ENCODE measurements at places on chromosomes 12 and 14.

GRCh38 chr14:63759456-63759855 lies 31.6 kb upstream of the SGPP1 start:
- peak; percentile 28 for DNase-seq

DNA sequence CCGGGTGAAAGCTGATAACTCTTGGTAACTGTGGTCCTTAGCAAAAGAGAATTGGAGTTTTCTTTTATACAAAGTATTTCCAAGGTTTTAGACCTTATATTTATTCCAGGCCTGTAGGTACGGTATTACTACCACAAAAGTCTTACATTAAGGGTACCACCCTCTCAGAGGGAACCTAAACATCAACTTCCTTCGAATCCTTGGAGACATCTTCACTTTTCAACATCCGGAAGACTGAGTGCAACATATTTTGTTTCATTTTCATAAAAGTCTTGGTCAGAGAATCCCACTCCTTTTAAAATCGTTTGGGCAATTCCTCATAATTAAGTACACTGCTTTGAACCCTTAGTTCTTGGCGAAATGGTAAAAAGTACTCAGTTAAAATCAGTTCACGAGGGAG lies 1.2 kb downstream of the CNOT2 start:
- DNase-seq, result no peak

DNA sequence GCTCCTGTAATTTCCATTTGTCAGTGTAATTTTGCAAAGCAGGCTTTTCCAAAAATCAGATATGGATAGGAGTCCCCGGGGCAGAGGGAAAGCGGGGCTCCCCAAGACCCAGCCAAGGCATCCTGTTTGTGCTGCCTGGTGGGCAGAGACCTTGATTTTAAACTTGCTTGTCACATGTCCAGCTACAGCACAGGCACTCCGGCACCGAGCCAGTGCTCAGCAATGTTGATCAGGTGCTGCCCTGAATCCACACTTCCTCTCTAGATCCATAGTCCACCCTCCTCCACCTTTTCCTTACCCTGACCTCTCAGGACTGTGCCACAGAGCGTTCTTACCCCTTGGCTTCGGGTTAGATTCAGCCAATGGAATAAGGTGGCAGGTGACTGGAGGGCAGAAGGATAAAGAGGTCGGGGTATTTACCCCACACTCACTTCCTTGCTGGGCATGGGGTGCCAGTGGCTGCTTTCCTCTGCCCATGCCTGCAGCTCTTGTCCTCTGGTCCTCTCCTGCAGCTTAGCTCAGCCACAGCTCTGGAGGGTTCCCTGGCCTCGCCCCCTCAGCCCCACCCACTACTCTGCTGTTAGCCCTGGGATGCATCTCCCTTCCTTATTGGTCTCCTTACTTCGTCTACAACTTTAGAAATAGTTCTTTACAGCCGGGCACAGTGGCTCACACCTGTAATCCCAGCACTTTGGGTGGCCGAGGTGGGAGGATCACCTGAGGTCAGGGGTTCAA lies 80.1 kb downstream of the IRF2BPL start:
- no peak for DNase-seq

DNA sequence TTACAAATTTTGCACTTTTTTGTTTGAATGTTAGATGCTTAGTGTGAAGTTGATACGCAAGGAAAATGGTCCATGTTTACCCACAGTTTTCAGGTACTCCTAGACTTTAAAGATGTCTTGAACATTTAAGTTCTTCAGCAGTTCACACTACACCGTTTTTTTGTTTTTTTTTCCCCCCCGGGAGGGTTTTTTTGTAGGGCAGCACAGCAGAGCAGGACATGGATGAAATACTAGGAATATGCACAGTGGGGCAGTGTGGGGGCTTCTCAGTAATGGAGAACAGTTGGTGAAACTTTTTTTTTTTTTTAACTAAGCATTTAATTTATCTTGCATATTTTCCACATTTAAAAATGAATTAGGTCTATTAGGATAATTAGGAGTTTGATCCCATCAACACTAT lies 4.9 kb downstream of the RAN start:
- no peak for DNase-seq

DNA sequence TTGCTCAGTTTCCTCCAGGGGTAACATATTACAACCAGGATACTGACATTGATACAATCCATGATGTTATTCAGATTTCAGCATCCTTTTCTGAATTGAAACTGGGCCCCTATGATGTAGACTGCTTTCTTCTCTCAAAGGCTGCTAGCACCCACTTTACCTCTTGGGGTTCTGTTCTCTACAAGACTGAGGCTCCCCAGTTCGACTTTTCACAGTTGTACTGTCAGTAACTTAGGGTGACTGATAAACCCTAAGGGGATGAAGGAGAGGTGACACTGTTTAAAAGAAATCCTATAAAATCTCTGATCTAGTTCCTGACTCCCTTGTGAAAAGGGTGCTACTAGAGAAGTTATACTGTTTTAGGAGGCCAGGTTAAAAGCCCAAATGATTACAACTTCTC lies 818 bp downstream of the VPS33A start:
- DNase-seq, result no peak

DNA sequence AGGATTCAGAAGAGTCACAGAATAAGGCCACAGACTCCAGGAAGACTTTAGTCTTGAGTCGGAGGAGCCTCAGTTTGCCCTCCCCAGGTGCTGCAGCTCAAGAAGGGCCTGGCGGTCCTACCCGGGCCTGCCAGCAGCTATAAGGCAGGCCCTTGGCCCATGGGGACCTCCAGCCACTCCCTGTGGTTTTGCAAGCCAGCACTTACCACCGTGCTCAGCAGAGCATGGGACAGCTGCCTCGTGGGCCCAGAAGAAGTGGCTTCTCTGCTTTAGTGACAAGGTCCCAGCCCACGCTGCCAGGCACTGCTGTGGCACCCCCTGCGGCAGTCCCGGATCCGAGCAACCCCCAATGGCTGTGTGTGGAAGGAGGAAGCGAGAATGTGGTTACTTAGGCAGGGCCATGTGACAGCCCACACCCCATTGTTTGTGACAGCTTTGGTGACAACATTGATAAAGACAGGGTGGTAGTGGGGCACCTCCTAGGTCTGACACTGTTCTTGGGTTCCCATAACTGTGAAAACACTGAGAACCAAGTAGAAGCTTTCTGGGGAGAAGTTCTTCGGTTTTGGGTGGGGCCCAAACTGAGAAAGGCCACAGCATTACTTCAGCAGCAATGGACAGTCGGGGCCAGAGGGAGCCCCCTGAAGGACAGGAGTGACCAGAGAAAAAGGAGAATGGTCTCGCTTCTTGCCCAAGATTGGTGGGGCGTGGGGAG lies at the start of gene SELPLG:
Gene SELPLG (minus strand): TSS at position 361 of the 715 bp plus-strand sequence. CDS start 9,587 bp downstream, outside the sequence.
- DNase-seq, result no peak
